ENCODE measurements at places on chromosomes 6 and 20. TPM values are rescaled to one million over a fixed set of nuclear protein-coding genes. Genes with fewer than 3 reads are reported as not detected.

GRCh38 chr6:169804427-169804826 is 53.0 kb downstream of the ERMARD start:
- no peak for DNase-seq

The TRIM10 gene
- total RNA-seq = not detected

DNA sequence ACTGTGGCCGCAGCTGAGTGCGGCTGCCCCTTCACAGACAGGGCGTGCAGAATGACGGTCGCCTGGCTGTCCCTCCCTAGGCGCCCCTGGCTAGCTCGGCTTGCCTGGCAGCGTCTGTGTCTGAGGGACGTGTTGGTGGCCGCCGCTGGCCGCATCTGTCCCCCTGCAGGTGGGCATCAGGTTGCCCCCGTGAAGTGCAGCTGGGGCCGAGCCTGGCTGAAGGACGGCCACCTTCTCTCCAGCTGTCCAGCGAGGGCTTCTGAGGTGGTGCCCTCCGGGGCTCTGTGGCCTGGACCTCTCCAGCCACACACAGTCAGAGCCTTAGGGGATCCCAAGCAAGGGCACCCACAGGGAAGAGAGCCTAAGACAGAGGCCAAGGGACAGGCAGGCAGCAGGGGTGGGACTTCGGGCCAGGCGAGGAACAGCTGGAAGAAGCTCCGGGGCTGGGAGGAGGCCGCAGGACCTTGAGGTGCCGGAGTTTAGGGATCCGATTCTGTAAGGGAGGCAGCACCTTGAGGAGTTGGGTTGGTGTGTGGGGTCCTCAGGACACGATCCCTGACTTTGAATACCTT is 89.0 kb upstream of the EPB41L1 start:
- no peak for DNase-seq

DNA sequence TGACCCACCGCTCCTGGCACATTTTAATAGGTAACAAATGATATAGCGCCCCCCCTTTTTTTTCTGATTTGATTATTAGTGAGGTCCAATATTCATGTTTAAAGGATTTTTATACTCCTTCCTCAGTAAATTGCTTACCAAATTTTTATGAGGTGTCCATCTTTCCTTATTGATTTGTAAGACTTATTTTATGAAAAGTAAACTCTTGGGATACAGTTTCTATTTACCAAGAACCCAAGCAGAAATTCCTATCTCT is 25.1 kb downstream of the TRIM27 start:
- DNase-seq = no peak

The TRIM40 gene
- total RNA-seq = not detected

- peak; percentile 53 for DNase-seq
Observed at GRCh38 chr6:126976253-126976797, 142.1 kb upstream of the RSPO3 start.

DNA sequence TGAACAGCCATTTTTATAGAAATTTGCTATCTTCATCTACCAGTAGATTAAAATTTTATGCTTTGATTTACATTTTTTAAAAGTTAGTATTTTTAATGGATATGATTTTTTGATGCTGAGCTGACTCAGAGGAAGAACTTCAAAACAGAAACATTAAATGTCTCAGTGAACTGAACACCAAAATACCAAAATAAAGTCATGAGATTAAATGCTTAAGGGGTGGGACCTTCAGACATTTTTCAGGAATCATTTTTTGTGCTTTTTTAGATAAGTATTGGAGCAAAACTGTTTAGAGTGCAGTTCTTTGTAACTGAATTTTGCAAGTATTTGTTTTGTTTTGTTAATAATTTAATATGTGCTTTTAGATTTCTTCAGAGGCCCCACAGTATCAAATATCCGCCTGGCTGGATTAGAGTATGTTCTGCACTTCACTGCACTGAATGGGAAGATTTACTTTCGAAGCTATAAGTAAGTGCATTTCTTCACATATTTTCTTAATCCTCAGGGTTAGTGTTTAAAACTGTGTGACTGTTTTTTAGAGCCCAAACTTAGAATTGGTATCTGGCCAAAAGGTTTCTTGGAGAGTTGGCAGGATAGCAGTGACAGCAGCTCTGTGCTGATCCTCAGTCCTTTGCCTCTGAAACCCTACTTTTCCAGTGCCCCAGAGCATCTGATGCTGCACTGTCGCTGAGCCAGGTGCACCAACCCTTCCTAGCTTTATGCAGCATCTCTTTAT is 33.7 kb downstream of the RPF2 start:
- no peak for DNase-seq

- DNase-seq = no peak
Observed at GRCh38 chr20:3603108-3603507, 60.1 kb downstream of the GFRA4 start.

- no peak for DNase-seq
Observed at GRCh38 chr6:157881342-157881741, 58.3 kb downstream of the SNX9 start.

DNA sequence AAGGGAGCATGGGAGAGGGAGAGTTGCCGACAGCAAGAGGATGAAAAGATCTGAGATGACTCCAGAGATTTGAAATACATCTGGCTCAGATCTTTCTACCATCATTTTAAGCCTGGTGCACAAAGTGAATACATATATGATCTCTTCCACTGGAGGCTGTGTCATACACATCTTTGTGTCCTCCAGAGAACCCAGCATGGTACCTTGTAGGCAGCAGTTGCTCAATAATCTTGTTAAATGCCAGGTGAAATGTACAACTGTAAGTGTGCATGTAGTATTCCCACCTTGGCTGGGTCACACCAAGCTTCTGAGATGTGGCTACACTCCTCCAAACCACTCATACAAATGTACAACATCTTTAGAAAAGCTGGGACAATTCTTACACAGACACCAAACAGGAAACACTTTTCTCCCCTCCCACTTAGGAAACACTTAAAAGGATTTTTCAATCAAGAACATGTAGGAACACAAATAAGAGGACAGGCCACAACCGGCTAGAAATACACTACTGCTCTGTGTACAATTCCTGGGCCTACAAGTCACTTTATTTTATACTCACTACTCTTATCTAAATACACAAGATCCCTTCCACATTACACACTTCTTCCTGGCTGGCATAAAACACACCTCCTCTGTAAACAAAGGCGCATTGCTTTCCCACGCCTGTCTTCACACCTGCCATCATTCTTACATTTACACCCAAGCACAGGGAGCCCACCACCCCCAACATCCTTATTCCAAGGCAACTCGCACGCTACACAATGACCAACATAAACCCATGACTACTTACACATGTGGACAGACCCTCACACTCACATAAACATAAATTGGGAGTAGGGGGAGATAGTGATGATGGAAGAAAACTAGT is 3.8 kb upstream of the IER3 start:
- DNase-seq = no peak

The MCHR2 gene
- total RNA-seq = not detected

- DNase-seq = no peak
Observed at GRCh38 chr6:100311707-100312251, 152.9 kb downstream of the SIM1 start.

GRCh38 chr6:49284180-49284579 is 178.9 kb downstream of the MMUT start:
- DNase-seq = no peak

The SAMD3 gene
- 2.0 TPM for total RNA-seq

The ZC3H12D gene
- total RNA-seq = 0.03 TPM

DNA sequence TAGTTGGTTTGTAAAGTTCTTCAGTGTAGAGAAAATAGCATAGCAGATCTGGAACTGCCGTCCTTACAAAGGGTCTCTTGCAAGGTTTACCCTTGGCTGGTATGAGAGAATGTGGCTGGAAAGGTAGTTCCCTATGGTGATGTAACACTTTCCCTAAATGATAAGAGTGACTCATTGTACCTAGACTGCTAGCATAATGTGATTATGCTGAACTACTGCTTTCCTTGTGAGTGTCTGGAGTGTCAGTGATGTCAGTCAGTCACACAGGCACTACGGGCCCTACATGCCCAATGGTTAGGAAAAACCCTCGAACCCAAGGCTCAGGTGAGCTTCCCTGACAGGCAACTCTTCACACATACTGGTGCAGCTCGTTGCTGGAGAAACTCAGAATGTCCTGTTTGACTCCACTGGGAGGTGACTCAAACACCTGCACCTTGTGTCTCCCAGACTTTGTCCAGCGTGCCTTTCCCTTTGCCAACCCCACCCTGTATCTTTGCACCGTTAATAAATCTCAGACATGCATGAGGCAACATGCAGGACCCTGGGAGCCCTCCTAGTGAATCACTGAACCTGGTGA is 28.4 kb upstream of the LY86 start:
- no peak for DNase-seq

DNA sequence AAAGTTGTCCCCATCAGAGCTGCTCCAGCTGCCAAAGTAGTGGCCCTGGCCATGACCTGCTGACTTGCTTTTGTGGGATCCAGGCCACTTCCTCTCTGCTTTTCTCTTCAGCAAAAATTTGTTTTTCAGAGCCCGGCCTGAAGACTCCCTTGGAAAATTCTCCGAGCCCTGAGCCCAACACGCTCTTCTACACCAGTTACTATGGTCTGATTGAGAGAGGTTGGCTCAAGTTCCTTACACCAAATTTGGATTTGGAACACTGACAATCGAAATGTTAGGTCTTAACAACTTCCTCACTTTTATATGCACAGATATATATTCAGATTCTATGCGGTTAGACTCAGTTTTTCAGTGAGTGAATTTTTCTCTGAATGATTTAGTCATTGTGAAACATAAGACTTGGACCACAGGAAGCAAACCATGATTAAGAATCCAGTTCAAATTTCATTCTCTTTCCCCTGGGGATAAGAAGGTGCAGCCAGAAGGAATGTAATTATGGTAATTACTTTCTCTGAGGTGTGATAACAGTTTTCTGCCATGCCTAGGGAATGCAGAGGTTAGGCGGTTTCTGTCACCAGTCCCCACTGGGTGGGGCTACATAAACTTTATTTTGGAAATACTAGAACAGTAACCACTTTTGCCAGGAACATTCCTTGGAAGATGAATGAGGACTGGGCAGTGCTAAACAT is 365.2 kb downstream of the SYNE1 start:
- DNase-seq = no peak

DNA sequence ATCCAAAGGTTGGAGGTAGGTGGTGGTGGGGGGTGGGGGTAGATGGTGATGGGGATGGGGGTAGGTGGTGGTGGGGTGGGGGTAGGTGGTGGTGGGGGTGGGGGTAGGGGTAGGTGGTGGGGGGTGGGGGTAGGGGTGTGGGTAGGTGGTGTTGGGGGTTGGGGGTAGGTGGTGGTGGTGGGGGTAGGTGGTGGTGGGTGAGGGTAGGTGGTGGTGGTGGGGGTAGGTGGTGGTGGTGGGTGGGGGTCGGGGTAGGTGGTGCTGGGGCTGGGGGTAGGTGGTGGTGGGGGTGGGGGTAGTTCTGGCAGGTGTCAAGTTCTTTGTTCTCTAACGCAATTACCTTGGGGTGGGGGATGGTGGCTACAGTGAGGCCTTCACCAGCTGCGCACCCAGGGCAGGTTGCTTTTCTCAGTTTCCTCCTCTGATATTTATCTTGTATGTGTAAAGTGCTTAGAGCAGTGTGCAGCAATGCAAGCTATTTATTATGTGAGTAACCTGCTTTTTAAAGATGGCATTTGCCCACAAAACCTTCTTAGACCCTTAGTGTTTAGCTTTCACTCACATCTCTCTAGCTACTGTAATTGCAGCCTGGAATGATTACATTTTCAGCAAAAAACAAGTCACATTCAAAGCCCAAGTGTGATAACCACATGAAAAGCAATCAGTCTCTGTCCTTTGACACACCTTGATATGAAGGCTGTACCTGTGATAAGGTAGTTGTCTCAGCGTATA is 8.2 kb upstream of the CCDC167 start:
- no peak for DNase-seq

GRCh38 chr6:121666814-121667213 is 231.4 kb downstream of the GJA1 start:
- DNase-seq = no peak

The HRH3 gene
- 1.7 TPM for total RNA-seq

DNA sequence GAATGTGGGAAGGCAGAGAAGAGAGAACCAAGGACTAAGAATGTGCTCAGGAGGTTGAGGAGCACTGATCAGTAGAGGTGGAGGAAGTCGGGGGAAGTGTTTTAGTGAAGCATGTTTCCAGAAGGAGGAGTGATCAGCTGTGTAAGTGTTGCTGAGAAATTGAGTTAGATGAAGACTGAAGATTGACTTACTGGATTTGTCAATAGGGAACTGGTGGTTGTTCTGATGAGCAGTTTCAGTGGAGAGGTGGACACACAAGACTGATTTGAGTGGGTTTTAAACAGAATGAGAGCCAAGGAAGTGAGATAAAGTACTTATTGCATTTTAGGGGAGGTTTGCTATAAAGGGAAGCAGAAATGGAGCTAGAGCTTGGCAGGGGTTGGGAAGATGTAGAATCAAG is 182.6 kb downstream of the CDKAL1 start:
- no peak for DNase-seq

The BTNL2 gene
- not detected for total RNA-seq

The RUNX2 gene
- 0.09 TPM for total RNA-seq

DNA sequence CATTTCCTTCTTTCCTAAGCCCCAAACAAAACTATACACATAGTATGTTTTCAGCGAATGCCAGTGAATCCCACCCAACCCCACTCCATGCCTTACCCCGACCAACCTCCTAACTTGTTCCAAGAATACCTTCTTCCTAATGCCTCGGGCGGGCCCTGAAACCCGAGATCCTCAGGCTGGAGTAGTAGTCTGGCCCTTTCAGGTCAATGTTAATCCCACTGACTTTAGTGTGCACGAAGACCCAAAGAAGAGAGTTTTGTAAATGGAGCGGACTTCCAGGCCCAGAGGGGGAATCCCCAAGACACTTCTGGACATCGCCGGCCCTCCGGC is 394 bp downstream of the YIPF3 start:
- no peak for DNase-seq

The HCRTR2 gene
- total RNA-seq = not detected

The HLA-DRB1 gene
- total RNA-seq = 15.1 TPM

The LPA gene
- not detected for total RNA-seq

The PROKR2 gene
- total RNA-seq = not detected

Measured in neural progenitor cell (in vitro differentiated cells).